ENCODE measurements at places on chromosomes 1 and 21.

DNA sequence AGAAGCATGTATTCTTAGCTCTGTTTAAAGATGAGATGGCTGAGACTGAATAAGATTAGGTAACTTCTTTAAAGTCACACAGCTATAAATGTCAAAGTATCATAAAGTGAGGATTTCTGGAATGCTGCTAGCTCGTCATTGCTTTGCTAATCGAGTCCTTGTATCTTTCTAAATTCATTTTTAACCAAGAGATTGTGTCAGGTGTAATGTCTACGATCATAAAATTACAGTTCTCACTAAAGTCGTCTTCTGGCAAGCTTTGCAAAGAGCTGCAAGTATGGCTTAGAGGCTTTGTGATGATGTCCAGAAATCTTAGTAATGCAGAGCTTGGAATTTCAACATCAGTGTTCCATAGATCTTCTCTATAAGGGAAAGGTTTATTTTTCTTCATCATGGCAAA lies 569.8 kb downstream of the LMO4 start:
- no peak for DNase-seq

GRCh38 chr1:237861944-237862343 lies 28.8 kb downstream of the ZP4 start:
- DNase-seq: no peak

DNA sequence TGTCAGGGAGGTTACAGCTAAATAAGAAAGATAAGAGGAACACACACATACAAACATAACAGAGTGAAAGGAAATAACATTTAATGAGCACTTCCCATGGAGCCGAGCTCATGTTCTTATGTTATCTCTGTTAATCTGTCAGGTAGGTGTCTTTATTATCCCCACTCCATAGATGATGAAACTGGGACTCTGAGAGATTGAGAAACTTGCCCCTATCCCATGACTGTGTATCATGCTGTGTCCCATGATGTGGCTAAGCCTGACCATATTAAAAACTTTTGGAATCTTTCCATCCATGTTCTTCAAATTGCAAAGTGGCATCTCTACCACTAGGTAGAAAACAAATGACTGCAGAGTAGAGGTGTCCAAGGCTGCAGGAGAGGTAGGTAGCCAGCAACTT lies 285.2 kb upstream of the SGIP1 start:
- DNase-seq: no peak

DNA sequence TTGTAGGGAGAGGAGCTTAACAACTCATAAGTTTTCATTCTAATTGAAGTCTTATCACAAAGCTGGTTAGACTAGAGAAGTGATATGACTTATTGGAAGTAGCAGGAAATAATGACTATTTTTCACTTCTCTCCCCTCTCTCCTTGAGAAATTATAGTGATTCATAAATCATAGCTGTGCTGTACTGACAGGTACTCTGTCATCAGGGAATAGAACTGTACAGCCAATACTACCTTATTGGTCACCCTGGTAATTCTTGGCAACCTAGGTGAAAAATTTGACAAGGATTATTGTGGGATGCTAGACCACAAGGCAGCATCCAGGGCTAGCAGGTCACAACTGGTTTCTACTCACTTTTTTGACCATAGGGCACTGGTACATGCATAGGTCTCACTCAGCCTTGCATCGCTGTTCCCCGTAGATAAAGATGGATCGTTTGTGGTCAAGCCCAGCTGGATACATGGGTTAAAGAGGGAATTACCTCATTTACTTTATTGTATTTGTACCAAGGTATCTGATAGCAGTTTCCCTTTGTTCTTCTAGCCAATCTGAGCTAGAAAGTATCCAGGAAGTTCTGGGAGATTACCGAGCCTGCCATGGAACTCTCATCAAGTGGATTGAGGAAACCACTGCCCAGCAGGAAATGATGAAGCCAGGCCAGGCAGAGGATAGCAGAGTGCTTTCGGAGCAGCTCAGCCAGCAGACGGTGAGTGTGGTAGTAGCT lies 113.6 kb downstream of the MACF1 start:
- DNase-seq: no peak

DNA sequence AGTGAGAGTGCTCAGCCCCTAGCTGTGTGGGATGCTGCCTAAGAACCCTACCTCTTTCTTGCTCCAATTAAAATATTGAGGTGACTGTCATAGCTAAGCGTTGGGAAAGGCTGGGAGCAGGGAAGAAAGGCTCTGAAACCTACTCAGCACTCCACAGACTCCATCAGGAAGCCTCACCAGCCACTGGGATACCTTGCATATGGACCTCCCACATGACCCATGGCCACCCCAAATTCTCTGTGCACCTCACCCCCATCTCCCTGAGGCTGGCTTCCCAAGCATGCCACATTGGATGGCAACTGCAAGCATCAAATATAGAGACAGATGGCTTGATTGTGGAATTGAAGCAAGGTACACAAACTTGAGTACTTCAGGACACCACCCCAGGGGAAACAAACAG lies 41.8 kb downstream of the FLVCR1 start:
- no peak for DNase-seq

DNA sequence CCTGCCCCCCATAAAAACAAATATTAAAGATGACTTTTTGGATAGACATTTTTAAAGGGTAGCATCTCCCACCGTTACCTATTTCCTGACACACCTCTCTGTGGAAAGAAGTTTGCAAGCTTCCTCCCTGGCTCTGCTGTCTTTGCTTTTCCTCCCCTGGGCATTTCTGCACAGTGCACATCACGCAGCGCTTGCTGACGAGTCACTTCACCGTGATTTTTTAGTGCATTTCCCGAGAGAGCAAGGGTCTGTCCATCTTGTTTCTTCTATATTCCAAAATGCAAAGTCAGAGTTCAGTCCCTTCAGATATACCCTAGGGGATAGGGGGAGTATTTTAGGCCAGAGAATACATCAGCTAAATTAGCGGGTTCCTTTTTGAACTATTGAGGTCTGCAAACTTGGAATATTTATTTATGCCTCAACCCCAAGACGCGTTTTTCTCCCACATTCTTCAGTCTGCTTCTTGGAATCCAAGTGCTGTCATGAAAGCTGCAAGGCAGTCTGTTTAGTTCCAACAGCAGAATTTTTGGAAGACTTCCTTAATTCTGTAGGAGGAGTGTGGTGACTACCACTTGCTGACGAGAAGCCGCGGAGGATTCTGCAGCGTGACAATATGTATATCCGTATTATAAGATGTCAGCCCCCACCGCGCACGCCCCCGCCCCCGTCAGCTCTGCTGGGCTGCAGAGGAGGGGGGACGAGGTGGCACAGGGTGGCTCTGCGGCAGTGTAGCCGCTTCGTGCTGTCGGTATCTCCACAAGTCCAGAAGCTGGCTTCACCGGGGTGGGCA lies 22.4 kb downstream of the SMYD2 start:
- no peak for DNase-seq

GRCh38 chr1:59199147-59199546 lies 97.7 kb upstream of the FGGY start:
- no peak for DNase-seq

DNA sequence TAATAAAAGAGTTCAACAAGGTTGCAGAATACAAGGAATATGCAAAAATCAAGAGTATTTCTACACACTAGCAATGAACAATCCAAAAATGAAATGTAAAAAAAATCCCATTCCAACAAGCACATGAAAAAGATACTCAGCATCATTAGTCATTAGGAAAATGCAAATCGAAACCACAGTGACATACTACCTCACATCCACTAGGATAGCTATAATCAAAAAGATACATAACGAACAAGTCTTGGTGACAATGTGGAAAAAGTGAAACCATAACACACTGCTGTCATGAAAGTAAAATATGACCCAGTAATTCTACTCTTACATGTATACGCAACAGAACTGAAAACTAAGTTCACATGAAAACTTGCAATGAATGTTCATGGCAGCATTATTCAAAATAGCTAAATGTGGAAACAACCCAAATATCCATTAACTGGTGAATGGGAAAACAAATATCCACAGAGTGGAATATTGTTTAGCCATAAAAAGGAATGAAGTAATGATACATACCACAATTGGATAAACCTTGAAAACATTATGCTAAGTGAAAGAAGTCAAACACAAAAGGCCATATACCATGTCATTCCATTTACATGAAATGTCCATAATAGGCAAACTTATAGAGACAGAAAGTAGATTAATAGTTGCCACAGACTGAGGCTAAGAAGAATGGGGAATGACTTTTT lies 34.3 kb downstream of the PIK3R3 start:
- DNase-seq: no peak

DNA sequence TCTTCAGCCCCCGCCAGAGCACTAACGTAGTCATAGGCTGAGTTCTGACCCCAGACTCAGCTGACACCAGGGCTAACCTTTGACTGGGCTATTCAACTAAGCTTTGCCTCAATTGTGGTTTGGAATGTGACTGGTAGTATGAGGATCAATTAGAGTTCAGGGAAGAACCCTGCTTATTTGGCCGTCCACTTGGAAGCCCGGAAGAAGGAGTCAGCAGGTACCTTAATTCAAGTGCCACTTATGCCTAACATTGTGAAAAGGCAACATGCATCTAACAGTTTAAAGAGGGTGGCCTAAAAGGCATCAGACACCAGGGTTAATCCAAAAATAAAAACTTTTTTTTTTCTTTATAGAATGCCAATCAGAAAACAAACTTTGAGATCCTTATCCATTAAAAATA lies 92.3 kb downstream of the BEND5 start:
- no peak for DNase-seq

GRCh38 chr1:22053861-22054770 lies 1.6 kb downstream of the CDC42 start:
- DNase-seq: no peak

DNA sequence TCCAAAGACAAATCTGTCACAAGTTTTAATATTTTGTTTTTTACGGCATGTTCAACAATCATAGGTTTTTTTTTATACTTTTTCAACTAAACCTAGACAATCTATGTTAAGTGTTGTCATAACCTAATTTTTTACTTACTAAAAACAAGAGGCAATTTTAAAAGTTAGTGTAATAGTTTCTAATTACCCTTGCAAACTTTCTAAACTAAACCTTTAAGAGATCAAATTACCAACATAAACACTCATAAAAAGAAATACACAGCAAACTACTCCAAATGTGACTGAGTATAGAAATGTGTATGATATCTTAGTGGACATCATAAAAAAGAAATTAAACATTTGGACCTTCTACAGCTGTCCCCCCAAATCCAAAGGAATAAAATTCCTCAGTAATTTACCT lies 10.0 kb downstream of the ZNF281 start:
- DNase-seq: no peak

- no peak for DNase-seq
These were observed 29.4 kb upstream of the GNG4 start for GRCh38 chr1:235679005-235679404.

- DNase-seq: no peak
These were observed 103.5 kb upstream of the RAB3GAP2 start for GRCh38 chr1:220375715-220376114.

- DNase-seq: no peak
These were observed 15.5 kb downstream of the SLC6A17 start for GRCh38 chr1:110165761-110166231.

GRCh38 chr1:11942280-11942679 lies 7.8 kb downstream of the PLOD1 start:
- no peak for DNase-seq

DNA sequence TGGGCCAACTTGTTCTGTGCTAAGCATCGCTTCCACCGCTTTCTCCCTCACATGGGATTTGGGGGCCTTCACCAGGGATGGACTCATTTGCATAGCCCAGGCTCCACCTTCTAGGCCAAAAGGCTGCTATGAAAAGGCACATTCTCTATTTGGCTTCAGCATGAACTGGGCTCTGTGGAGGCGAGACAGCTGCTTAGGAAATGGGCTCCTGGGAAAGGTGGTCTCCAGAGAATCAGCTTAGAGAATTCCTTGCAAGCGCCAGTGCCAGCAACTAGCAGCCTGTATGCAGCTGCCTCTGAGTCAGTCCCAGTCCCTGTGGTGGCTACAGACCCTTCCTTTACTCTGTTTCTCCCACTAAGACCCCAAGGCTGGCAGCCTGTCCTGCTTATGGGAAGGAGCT lies 214.5 kb downstream of the HIVEP3 start:
- DNase-seq: no peak

- no peak for DNase-seq
These were observed 20.5 kb upstream of the RHBDL2 start for GRCh38 chr1:38962113-38962512.

DNA sequence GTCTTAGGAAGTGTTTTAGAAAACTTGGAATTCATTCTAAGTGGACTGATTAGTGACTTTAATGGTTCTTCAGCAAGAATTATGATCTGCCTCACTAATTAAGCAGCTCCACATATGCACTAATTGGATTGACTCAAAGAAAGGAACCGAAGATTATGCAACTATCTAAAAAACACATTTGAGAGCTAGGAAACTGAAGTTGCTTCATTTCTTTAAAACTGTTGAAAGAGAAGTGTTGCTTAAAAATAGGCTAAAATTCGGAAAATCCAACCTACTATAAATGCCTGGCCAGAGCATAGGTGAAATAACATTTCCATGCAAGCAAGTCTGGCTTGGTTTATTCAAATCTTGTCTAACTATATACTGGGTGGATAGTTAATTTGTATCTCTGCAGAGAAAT lies 502.9 kb upstream of the ZRANB2 start:
- no peak for DNase-seq

GRCh38 chr1:205792961-205793673 lies 17.8 kb upstream of the RAB29 start:
- DNase-seq: no peak

- DNase-seq: no peak
These were observed 448.3 kb upstream of the PROX1 start for GRCh38 chr1:213539464-213539863.

DNA sequence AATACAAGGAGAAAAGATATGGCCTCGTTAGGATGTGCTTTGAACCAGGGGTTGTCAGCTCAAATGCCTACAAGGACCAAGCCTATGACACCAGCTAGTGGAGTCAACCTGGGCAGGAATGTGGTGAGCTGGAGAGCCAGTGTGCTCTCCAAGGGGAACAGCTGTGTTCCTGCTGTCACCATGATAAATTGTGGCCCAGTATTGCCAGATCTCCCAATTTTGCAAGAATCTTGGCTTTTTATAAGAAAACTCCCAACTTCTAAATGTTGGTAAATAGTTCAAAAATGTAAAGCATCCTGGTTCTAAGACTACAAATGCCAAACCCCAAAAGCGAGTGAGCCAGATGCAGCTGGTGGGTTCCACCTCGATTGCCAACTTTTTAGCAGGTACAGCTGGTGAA lies 391.1 kb downstream of the PLPP3 start:
- DNase-seq: no peak

DNA sequence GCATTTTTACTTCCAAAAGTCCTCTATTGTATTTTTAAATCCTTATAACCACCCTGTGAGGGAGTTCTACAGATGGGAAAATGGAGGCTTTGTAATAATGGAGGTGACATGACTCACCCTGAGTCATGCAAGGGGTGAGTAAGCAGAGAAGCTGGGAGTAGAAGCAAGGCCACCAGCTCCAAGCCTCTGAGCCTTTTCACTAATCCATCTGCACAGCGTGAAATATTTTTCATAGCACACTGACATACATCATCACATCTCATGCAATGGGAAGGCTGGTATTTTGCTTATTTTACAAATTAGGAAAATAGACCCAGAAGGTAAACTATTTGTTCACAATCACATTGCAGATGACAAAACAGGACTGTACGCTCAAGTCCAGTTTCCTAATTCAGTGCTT lies 96.9 kb downstream of the KCNH1 start:
- DNase-seq: peak; percentile 55
